ENCODE measurements at places on chromosomes 3 and 15. TPM values are rescaled to one million over a fixed set of nuclear protein-coding genes. Genes with fewer than 3 reads are reported as not detected.

GRCh38 chr3:133016838-133017309, 21.3 kb upstream of the TMEM108 start:
- no peak for DNase-seq

- no peak for DNase-seq
Measured at GRCh38 chr15:68365140-68365745, 66.7 kb downstream of the ITGA11 start.

DNA sequence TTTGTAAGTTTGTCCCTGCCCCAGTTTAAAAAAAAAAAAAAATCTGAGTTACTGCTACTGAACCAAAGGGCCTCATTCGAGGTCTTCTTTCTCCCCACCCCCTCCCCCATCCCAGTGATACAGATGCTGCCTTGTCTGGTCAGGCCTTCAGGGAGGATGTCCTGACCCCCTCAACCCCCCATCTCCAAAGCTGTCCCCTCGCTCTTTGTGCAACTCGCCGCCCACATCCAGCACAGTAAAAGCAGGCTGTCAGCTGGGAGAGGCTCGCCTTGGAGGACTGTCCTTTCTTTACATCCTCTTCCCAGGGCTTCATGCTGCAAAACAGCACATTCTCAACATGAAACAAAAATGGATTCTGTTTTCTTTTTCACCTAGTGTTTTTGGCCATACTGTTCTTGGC, 133.4 kb downstream of the VGLL4 start:
- no peak for DNase-seq

Gene C3orf33
- total RNA-seq: 0.48 TPM

DNA sequence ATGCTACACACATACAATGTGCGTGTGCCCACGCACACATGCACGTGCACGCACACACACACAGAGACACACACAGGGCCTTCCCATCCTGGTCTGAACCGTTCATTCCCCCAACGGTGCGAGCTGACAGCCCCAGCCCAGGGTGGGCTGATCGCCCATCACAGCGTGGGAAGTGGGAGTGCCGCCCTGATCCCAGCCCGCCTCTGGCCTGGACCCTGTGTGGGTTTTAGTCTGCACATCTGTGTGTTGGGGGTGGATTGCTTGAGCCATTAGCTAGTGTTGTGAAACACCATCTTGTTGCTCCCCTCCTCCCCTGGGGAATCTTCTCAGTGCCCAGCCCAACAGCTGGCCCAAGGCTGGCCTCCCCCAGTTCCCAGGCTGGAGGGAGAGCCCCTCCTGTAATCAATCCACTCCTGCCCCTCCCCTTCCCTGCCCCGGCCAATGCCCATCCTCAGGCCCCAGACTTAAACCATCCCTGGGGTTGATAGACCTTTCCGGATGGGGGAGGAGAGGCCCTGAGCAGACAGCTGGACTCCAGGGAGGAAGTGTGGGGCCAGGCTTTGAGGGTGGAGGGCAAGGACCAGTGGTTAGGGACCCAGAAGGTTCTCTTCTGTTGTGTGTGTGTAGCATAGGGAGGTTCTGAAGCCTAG, 8.3 kb downstream of the SEMA3G start:
- no peak for DNase-seq

DNA sequence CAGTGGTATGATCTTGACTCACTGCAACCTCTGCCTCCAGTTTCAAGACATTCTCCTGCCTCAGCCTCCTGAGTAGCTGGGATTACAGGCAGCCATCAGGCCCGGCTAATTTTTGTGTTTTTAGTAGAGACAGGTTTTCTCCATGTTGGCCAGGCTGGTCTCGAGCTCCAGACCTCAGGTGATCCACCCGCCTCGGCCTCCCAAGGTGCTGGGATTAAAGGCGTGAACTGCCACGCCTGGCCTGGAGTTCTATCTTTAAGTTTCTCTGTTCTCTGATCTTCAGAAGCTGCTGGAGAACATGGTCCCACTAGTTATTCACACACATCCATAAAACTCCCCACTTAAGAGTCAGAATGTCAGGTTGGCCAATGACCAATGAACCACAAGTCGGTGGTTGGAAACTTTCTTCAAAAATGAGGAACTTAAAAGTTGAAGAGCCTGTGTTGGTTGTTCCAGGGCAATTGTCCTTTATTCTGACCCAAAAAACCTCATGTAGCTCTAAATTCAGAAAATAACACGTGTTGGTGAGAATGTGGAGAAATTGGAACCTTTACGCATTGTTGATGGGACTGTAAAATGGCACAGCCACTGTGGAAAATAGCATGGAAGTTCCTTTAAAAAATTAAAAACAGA, 55.9 kb upstream of the PIK3CB start:
- no peak for DNase-seq

DNA sequence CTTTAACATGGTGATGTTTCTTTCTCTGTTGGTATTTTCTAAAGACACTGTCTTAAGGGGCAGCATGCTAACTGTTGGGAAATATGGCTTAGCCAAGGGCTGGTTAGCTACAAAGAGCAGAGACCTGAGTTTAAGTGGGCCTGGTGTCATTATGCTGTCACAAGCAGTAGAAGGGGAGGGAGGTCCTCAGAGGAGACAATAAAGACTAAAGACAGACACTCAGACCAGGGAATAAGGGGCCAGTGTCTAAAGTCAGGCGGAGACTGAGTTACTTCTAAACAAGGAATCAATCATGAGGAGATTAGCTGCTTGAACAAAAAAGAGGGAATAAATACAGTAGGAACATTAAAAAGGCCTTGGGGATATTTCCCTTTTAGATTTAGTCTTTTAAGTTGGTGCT, 142.7 kb upstream of the DPPA4 start:
- DNase-seq: no peak

Gene TRIM42
- total RNA-seq: not detected

- DNase-seq: no peak
Measured at GRCh38 chr15:96924570-96924969, 594.1 kb downstream of the NR2F2 start.

GRCh38 chr3:37736624-37737023, 125.1 kb upstream of the CTDSPL start:
- DNase-seq: no peak

DNA sequence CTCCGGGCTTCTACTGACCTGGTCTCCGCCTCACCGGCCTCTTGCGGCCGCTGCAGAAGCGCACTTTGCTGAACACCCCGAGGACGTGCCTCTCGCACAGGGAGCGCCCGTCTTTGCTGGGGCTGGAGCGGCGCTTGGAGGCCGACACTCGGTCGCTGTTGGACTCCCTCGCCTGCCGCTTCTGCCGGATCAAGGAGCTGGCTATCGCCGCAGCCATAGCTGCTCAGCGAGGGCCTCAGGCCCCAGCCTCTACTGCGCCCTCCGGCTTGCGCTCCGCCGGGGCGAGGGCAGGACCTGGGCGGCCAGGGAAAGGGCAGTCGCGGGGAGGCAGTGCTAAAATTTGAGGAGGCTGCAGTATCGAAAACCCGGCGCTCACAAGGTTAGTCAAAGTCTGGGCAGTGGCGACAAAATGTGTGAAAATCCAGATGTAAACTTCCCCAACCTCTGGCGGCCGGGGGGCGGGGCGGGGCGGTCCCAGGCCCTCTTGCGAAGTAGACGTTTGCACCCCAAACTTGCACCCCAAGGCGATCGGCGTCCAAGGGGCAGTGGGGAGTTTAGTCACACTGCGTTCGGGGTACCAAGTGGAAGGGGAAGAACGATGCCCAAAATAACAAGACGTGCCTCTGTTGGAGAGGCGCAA, 319.2 kb downstream of the FGF12 start:
- no peak for DNase-seq

DNA sequence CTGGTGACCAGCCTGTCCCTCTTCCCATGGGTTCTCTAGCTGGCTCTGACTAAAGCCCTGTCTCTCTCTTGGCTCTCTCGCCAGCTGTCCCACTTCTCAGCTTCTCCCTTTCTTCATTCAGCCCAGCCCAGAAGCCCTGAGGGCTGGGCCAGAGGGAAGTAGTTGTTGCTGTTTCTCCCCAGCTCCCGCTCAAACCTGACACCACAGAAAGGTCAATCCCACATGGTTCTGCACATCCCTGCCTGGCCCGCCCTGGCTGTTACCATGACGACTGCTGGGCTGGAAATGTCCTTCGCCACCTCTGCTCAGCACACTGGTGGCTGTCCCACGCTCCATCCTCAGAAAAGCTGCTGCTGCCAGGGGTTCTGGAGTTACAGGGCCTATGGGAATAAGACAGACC, 25.9 kb downstream of the CCDC32 start:
- no peak for DNase-seq

DNA sequence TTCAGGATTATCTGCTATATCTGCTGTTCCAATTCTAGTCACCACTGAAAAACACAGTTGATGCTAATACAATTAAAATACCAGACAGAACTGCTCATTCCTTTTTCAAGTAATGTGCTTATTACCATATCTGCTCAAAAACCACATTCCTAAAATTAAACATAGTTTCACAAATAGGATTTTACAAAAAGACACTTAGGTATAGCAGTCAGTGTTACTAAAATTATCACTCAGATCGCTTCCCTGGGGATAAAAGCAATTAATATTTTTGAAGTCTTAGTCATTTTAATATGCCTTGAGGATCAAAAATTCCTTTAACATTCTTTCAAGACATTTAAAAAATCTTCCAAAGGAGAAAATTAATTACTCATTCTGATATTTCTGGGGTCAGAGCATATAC, 71.5 kb downstream of the RAD18 start:
- DNase-seq: no peak

Gene CNTN6
- not detected for total RNA-seq

Gene TRPM1
- not detected for total RNA-seq

DNA sequence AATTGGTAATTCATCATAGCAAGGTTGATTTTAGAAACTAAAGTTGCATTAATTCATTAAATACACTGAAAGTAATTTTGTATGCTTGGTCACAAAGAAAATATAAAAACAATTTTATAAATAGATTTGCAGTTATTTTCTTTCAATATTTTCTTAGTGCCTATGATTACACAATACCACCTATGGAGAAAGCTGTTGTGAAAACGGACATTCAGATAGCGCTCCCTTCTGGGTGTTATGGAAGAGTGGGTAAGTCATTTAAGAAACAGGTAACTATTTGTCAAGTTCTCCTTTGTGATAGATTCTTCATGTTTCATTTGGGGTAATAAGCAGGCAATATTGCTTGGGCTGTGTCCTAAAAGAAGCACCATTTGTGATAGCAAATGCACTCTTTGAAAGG, 3.0 kb downstream of the DUT start:
- no peak for DNase-seq

Gene MST1
- total RNA-seq: 8.6 TPM

- no peak for DNase-seq
Measured at GRCh38 chr15:84033793-84034553, 201.6 kb upstream of the GOLGA6L4 start.

DNA sequence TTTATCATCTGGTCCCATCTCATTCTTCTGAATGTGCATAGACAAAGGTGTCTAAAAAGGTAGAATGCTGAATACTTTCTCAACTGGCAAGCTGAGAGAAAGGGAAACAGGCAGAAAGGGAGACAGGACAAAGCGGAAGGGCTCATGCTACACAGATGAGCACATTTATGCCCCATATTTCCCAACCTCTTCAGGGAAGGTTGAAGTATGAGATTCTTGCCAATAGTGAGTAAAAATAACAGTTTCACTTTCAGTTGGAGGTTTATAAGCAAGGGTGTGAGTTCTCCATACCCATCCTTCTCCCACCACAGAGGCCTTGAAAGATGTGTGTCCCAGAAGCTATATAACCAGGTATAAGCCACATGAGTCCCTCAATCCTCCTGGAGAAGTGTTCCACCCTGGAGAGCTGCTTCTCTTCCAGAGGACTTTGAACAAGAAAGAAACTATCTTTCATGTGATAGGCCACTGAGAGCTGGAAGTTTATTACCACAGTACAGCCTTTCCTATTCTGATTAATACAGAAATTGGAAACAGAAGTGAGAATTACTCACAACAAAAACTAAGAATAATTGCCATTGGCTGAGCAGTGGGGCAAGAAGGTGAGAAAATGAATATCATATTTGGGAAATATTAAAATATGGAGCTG, 709.4 kb upstream of the NR2F2 start:
- no peak for DNase-seq

Gene ACTC1
- total RNA-seq: not detected

- no peak for DNase-seq
Measured at GRCh38 chr3:106438887-106439286, 570.1 kb upstream of the CBLB start.

Gene CORO2B
- total RNA-seq: not detected

Gene PLA2G4F
- not detected for total RNA-seq

DNA sequence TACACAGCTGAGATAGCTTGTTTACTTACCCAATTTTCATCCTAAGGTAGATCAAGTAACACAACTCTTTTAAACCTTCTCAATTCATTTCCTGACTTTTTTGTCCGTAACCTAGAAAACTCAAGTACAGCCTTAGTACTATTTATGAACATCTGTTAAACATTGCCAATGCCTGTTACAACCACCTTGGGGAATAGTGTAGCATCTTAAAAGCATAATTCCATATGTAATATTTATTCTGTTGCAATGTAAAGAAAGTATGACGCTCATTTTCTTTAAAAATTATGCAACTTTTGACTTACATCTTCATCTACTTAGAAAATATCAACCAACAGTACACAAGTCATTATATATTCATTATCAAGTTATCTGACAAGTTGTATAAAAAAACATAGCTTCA, 54.6 kb downstream of the SUCLG2 start:
- DNase-seq: no peak

Gene ACP3
- not detected for total RNA-seq

Gene ROPN1B
- total RNA-seq: not detected

DNA sequence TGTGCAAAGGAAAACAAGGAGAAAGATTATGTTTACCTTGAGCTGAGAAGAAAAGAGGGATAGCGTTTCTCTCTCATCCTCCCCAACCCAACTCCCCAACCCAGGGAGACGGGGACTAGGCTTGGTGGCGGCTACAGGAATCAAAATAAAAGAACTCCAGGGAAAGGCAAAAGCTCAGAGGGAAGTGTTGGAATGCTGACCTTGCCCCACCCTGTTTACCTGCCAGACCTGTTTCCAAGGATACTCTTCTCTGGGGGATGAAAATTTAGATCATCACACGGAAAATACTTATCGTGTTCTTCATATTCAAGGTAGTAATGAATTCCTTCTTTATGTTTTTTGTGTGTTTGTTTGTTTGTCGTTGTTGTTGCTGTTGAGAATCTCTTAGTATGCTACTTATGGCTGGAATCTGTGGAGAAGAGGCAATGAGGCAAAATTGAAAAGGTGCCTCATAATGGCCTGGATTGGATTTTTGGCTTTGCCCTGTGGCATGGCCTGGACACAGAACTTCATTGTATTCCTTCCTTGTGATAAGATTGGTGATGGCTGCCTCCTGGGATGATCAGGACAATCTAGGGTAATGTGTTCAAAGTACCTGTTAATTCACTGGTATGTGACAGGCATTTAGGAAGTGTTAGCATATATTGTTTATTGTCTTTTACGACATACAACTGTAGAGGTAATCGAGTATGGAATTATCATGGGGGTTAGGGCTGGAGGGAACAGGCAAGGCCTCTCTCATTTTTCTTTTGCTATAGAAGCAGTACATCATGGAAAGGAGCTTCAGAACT, 11.1 kb upstream of the TPRG1 start:
- DNase-seq: no peak

DNA sequence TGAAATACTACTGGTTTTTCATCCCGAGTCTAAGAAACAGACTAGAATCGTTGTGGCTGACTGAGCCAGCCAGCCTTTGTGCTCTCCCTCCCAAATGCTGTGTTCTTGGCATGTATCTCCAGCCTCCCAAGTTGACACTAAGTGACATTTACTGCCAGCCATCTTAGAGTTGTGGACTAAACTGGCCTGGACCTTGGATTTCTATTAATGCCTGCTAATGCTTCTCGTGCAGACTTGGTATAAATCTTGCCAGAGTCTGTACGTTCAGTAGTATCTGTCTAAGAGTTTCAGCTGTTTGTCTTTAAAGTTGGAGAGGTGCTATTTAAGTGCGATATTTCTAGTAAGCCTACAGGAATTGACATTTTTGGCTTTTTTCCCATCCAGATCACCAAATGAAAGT, 166.6 kb upstream of the BHLHE40 start:
- no peak for DNase-seq

All from activated CD4-positive, alpha-beta memory T cell treated with anti-CD3 and anti-CD28 coated beads, Interleukin-2, amount 10 ng/mL, durations not matched to agents 7 days and 5 days (primary cell).